Stimulated activated CD8-positive, alpha-beta memory T cell treated with anti-CD3 and anti-CD28 coated beads, Interleukin-4, amount 100 ng/mL, for 24 hours (primary cell): ENCODE measurements at places on chromosomes 6 and 20.

- DNase-seq: no peak
These were observed 88.3 kb upstream of the SLC22A23 start for GRCh38 chr6:3545156-3545555.

GRCh38 chr6:67501755-67502154 is 1133.3 kb upstream of the ADGRB3 start:
- no peak for DNase-seq

DNA sequence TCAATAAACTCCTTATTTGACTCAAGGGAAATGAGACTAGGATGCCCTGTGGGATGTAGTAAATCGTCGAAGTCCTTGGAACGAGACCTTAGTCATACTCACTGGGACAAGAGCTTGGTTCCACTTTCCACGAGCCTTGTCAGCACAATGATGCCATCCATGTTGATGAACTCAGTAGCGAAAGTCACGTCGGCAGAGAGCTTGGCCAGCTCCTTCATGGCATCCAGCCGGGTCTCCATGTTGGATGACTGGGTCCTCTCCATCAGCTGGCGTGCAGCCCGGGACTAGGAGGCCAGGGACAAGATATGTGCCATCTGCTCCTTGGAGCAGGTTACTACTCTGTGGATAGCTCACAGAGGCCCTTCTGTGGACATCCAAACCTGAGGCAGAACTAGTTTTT is 17.5 kb downstream of the ELMO2 start:
- DNase-seq: no peak

GRCh38 chr6:83389606-83390005 is 41.2 kb downstream of the ME1 start:
- DNase-seq: no peak

- DNase-seq: no peak
These were observed 143.6 kb downstream of the VEGFA start for GRCh38 chr6:43913375-43914271.

GRCh38 chr6:41943456-41943855 is 1.8 kb upstream of the CCND3 start:
- no peak for DNase-seq

- no peak for DNase-seq
These were observed 77.2 kb downstream of the LY86 start for GRCh38 chr6:6665555-6666243.

DNA sequence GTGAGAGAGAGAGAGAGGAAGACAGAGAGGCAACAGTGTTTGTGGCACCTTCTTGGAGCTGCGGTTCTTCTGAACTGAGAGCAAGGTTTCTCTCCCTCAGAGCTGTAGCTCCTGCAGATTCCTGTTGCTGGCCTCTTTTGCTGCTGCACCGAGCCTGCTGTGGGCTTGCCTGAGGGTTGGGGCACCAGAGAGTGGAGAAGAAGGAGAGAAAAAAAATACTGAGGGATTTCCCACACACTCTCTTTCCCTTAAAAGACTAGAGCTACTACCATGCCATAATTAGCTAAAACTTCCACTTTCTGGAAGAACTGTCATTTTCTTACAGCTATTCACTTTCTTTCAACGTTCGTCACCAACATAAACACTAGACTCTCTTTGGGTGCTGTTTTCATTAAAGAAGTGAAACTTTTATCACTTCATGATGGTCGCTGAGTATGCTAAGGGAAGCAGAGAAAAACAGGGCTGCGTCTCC is 18.2 kb upstream of the ECI2 start:
- DNase-seq: no peak

DNA sequence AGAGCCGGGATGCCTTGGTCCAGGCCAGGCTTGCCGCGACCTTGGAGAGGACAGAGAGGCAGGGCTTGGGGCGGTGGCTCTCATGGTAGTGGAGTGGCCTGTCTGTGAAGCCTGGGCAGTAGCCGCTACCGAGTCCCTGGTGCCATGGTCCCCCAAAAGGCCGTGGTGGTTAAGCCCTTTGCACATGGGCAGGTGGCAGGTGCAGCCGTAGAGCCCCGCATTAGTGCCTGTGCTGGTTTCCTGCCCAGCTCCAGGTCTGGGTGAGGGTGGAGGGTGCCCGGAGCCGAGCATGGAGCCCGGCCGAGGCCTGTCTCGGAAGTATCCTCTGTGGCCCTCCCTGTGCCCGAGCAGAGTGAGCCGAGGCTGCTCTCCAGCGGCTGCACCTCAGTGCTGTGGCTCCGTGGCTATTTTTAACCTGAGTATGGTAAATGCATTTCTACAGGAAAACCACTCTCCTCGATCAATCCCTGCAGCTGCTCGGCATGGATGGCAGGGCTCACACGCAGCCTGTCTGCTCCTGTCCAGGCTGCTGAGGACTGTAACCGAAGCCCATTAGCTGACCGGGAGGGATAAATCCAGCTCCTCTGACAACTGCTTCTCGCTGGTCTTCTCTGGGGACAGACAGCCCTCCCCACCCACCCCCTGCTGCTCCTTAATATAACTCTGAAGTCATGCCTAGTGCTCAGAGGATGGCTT is 36.3 kb upstream of the GATA5 start:
- DNase-seq: no peak

DNA sequence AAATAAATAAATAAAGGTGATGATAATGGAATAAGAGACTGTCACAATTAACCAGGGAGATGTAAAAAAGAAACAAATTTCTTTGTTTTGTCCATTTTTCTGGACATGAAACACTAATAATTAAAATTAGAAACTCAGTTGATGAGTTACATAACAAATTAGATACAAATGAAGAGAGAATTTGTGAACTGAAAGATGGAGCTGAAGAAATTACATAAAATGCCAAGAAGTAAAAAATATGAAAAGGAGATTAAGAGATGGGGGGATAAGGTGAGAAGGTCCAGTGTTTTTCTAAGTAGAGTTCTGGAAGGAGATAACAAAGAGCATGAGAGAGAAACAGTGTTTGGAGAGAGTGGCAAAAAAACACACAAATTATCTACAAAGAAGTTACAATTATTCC is 89.4 kb upstream of the AGPAT4 start:
- no peak for DNase-seq

DNA sequence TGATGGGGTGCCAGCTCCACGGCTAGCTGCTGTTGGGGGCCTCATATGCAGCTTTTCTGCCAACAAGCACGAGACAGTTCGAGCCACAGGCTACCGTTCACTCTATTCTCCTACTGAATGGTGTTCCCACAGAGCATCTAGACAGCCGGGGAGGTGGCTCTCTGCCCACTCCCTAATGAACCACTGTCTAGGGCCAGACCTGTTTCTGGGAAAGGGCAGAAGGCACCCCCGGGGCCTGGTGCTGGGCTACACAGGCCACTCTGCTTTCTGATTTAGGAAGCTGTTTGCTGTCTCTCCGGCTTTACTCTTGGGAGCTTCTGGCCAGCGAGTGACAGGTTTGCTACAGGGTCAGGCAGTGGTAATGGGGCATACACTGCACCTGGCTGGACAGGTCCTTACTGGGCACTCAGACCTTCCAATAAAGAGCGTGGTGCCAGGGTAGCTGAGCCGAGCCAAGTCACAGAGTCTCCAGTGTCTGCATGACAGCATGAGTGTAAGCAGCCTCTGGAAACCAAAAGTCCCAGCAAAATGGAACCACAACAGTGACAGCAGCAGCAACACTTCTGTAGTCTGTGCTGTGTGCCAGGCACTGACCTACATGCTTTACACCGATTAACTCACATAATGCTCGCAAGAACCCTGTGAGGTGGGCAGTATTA is 8.4 kb downstream of the CCDC167 start:
- no peak for DNase-seq

GRCh38 chr6:24332317-24332716 is 25.5 kb downstream of the DCDC2 start:
- no peak for DNase-seq

DNA sequence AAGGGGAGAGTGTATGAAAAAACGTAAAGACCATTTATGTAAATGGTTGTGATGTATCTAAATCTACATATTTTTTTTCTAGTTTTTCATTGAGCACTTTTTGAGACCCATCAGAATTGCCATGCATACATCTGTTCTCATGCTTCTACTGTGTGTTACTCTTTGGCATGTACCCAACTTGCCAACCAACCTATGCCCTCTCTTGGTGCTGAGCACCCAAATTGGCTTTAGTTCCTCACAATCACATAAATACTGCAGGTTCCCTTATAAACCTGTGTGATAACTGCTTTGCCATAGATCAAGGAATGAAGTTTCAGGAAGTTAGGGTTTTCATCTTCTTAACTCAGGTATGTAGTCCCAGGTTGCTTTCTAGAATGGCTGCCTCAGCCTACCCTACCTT is 7.8 kb downstream of the ENPP3 start:
- DNase-seq: no peak

DNA sequence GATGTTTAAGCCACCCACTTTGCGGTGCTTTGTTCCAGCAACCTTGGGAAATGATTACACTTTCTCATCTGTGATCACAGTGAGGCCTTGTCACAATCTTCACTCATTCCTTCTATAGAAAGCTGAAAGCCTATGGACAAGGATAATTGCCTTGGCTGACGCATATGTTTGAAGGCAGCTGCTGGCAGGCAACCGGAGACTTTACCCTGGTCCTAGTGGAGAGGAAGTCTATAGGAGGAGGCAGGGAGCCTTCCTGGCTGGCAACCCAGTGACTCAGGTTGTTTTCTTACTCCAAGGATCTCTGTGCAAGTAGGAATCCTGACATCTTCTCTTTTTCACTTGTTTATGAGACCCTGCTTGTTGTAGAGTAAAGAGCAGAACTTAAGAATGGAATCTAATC is 34.1 kb upstream of the ESR1 start:
- DNase-seq: no peak

DNA sequence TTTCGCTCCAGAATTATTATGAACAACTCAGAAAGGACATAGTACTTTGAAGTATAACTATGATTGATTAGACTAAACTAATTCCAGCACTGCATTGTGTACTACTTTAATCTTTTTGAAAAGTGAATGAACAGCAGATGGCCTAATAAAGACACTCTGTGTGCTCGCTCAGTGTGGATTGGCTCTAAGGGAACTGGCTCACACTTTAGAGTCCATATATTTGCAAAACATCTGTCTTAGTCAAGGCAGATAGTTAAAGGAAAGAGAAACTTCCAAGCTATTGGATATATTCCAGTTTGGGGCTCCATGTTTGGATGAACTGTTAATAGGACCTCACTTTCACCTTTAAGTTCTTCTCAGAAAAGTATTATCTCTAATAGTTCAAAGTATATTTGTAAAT is 218.9 kb downstream of the EYA4 start:
- DNase-seq: no peak

DNA sequence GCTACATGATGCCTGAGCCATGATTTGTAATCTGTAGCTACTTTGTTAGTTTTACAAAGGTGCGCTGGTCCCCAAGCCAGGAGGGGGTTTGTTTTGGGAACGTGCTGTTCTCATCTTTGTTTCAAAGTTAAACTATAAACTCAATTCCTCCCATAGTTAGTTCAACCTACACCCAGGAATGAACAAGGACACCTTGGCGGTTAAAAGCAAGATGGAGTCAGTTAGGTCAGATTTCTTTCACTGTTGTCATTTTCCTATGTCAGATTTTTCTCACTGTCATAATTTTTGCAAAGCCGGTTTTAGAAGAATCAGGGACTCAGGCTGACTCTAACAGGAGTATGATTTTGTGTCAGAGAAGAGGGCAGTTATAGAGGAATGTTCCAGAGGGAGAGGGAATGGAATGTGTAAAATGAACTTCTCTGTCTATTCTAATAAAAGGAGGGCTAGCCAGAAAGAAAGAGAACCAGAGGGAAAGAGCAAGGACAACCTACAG is 2.3 kb upstream of the GMPR start:
- no peak for DNase-seq

GRCh38 chr6:123182998-123183397 is 187.0 kb downstream of the CLVS2 start:
- DNase-seq: no peak

- no peak for DNase-seq
These were observed 186.5 kb upstream of the QKI start for GRCh38 chr6:163228041-163228440.

- no peak for DNase-seq
These were observed 98.9 kb downstream of the KIF16B start for GRCh38 chr20:16474363-16474762.

- no peak for DNase-seq
These were observed 241.8 kb downstream of the ADGRG6 start for GRCh38 chr6:142543606-142544005.

DNA sequence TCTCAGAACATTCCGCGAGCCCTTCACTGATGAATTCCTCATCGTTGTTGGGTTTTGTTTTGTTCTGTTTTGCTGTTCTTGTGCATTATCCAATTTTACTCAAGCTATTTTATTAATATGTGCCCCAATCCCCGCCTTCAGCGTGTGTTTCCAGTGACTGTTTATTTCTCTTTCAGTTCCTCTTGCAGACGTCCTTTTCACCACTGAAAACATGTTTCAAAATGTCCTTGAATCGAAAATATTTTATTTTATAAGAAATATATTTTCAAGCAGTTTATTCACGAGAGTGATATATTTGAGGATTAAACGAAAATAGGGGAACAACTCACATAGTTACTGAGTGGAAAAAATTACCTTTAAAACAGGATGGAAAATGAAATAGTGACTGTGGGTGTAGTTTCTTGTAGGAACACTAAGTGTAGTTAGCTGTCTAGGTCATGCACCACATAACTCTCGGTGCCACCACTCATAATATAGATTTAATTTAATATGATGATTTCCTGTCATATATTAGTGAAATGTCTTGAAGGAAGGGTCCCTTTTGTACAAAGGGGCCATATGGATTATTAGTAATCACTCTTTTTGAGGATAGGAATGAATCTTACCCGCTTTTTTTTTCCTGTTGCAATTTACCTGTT is 45.3 kb upstream of the HDDC2 start:
- no peak for DNase-seq

- DNase-seq: no peak
These were observed 73.2 kb upstream of the BHLHE23 start for GRCh38 chr20:63079971-63080370.

- DNase-seq: no peak
These were observed 411.7 kb downstream of the EPM2A start for GRCh38 chr6:145323646-145324045.

- no peak for DNase-seq
These were observed 51.6 kb downstream of the FAM184A start for GRCh38 chr6:119026822-119027221.

DNA sequence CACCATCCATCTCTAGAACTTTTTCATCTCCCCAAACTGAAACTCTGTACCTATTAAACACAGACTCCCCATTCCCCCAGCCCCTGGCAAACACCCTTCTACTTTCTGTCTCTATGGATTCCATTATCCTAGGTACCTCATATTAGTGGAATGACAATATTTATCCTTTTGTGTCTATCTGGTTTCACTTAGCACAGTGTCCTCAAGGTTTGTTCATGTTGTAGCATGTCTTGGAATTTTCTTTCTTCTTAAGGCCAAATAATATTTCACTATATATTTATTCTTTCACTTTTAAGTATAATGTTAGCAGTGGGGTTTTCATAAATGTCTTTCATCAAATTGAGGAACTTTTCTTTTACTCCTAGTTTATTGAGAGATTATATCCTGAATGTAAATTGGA is 56.8 kb upstream of the DSP start:
- no peak for DNase-seq
